ENCODE measurements at places on chromosomes 12 and 14.

DNA sequence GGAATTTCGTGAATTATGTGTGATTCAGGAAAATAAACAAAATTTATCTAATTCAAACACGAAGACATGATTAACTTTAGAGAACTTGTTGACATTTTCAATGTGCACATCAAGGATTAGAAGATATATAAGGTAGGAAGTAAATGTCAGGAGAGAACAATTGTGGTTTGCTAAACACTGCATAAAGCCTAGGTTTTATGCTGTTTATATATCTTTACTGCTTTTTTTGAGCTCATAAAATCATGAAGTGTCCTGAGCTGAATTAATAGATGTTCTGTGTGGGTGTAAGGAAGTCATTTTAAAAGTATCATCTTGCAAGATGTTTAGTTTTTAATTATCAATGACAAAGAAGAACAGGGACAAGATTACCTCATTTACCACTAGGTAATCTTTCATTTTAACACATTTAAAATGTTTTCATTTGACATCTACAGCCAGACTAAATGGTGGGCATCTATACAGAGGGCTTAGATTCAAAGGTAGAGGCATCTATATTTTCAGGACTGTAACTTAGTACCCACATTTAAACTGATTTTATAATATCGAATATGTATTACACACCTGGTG is 382.8 kb downstream of the ADAMTS20 start:
- no peak for DNase-seq

DNA sequence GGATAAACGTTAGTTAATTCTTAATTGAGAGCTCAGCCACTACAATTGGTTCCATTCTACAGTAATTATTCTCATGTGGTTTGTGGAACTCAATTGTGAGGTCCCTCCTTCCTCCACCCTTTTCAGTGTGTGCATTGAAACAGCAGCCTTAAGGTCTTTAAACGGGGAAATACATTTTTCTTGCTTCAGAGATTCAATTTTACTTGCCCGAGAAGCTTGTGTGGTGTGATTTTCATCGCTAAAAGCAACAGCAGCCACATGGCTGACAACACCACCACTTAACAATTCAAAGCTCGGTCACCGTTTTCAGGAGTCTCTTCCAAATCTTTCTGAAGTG is 733 bp upstream of the PPFIBP1 start:
- no peak for DNase-seq

DNA sequence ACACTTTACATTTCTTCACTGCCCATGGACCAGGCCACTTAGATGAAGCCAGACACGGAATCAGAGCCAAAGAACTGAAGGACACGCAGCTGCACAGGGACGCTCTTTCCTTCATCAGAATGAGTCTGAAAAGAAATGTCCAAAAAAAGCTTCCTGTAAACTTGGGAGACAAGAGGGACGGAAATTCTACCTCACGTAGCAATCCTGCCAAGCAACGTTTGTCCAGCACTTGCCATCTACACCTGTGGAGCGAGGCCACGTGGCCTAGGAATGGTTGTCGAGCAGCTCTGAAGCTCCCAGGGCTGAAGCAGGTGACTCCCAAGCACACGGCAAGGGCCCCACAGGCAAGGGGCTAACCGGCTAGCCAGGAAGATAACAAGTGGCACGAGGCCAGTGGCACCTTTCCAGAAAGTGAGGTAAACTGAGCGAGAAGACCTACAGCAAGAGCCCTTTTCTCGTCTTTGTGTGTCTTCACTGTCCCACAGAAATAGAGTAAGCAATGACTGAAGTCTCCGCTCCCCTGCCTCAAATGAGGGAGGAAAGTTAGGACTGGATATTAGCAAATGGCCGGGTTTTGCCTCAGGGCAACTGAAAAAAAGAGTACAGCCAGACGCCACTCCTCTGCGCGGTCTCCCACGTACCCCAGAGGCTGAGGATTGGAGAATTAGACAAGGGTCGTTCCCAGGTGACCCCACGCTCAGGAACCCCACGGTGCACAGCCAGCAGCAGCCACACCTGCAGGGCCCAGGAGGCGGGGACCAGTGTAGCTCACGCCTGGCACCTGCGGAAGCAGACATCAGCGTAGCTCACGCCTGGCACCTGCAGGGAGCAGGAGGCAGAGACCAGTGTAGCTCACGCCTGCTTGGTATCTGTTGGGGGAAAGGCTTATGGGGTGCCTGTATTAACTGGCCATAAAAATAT is 7.7 kb downstream of the ZNF605 start:
- no peak for DNase-seq

DNA sequence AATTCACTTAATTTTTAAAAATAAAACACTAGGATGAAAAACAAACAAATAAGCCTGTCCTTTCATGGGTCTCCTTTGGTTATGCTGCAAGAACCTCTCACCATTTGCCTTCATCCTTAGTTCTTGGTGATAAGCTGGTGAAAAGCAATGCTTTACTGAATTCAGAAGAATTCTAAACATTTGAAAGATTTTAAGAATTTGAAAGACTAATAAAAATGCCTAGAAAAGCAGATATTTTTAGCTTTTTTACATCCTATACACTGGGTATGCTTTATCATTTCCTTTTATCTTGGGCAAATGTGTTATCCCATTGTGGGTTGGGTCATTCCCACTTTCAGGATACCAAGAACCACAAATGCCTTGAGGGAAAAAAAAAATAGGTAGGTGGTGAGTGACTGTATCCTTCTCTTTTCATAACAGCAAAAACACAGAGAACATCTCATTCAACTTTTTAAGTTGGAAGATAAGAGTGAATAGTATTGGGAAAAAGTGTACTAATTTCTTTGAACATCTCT is 197.1 kb upstream of the ABCD2 start:
- no peak for DNase-seq

- no peak for DNase-seq
These were observed 374.7 kb downstream of the APAF1 start for GRCh38 chr12:99019798-99020197.

GRCh38 chr14:44428231-44428945 is 78.7 kb downstream of the FSCB start:
- DNase-seq: no peak

DNA sequence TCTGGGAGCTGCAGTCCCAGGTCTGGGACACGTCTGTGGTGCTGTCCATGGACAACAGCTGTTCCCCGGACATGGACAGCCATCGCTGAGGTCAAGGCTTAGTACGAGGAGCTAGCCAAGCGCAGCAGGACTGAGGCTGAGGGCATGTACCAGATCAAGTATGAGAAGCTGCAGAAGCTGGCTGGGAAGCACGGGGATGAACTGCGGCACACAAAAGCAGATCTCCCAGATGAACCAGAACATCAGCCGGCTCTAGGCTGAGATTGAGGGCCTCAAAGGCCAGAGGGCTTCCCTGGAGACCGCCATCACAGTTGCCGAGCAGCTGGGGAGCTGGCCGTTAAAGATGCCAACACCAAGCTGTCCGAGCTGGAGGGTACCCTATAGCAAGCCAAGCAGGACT is 375.3 kb downstream of the SEC23A start:
- no peak for DNase-seq

GRCh38 chr12:65276916-65277530 is 1.5 kb upstream of the MSRB3 start:
- DNase-seq: no peak

GRCh38 chr12:33587784-33588712 is 148.4 kb upstream of the SYT10 start:
- DNase-seq: no peak
